ENCODE measurements at places on chromosomes 3 and 15.

DNA sequence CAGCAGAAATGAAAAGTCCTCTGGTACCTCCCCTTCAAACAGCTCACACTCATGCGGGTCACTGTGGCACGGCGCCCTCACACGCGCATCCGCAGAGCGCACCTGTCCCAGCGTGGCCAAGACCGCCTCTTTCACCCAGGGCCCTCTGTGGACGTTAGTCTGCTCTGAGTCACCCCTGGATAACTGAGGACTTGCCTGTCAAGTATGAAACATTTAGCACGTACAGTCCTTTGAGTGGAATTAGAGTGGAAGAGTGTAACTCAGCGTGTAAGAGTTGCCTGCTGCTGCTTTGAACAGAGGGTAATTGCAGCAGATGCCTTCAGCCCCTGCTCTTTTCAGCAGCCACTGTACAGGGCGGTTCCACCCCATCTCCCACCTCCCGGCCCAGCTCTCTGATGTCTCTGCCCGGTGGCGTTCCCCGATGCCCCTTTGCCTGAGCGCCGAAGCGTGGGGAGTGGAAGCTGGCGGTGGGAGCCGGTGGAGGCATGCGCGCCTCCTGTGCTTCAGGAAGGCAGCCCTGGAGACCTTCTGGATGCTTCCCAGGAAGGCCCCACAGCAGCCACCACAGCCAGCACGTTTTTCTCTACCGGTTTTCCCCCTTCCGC lies 23.0 kb downstream of the CPN2 start:
- no peak for DNase-seq

- peak; percentile 79 for DNase-seq
Measured at GRCh38 chr3:34683851-34684250, 885.4 kb downstream of the PDCD6IP start.

- no peak for DNase-seq
Measured at GRCh38 chr3:194458131-194458530, 28.7 kb downstream of the ATP13A3 start.

DNA sequence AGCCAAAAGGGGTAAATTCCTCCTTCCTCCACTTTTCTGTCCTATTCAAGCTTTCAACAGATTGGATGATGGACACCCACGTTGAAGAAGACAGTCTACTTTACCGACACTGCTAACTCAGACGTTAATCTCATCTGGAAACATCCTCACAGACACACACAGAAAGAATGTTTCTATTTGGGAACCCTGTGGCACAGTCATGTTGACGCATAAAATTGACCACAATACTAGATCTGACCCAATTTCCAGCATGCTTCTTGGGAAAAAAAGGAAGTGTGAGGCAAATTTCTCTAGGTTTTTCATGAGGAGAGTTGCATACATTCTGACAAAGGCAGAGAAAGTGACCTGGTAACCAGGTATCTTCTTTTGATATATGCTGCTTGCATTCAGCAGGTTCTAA lies 594.1 kb downstream of the FGF12 start:
- no peak for DNase-seq

DNA sequence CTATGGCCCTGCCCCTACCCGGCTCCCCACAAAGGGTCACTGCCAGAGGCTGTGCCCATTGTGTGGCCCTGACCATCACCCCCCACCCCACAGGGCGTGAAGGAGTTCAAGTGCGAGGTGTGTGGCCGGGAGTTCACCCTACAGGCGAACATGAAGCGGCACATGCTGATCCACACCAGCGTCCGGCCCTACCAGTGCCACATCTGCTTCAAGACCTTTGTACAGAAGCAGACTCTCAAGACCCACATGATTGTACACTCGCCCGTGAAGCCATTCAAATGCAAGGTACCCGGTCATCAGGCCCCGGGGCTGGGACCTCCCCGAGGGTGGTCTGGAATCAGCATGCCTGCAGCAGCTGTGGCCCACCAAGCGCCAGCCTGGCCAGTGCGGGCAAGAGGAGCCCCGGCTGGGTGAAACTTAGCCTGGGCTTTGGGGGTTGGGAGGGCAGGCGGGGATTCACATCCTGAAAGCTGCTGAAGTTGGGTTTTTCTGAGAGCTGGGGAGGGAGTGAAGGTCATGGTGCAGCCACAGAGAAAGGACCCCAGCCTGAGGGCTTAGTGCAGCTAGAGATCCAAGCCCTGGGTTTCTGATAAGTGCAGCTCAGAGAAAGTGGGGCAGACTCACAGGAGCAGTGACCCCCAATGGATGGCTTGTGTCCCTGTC lies 29.2 kb downstream of the IDH2 start:
- DNase-seq: no peak

DNA sequence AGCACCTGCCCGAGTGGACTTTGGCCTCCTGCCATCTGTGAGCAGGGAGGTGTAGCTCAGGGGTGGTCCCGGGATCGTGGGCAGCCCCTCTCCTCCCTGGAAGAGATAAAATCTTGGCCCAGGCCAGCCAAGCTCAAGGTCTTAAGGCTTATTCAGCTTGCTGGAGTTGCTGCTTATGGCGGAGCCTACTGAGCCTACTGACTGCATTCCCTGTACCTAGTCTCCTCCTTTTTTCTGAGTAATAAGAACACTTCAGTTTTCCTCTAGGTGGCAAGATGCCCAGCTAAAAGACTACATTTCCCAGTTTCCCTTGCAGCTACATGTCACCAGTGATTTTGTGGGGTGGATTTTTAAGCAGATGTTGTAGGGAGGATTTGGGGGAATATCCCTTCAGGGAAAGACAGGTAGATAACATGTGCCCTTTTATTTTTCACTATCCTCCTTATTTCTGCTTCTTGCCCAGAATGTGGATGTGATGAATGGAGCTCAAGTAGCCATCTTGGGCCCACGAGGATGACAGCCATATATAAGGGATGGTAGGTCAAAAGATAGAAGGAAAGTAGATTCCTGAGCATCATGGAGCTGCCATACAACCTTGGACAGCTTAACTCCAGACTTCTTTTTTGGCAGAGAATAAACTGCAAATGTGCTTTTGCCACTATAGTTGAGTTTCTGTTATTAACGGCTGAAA lies 41.4 kb upstream of the INSYN1 start:
- no peak for DNase-seq

- no peak for DNase-seq
Measured at GRCh38 chr15:33107950-33108349, 86.6 kb downstream of the FMN1 start.

DNA sequence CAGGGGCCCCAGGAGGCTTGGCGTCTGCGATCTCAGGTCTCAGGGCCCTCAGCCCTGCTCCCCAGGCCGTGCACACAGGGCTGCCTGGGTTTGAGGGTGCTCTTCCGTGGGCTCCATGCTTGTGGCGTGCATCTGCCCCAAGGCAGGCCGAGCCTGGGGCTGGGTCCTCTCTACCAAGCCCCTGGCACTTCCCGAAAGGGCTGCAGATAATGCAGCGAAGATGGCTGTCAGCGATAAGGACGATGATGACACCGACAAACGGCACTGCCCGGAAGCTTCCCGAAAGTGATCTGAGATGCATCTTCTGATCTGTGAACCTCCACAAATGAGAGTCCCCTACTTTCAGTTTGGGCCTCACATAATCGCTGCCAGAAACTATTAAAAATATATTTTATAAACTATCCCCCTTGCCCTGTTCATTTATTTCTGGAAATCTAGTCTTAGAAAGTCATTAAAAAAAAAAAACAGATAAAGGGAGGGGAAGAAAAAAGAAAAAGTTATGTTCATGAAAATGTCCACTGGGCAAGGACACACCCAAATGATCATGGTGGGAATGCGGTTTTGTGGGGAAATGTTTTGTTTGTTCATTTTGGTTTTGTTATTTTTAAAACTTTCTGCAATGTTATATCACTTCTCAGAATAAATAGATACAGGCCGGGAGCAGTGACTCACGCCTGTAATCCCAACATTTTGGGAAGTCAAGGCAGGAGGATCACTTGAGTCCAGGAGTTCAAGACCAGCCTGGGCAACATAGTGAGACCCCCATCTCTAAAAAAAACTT lies 51.5 kb downstream of the RPN1 start:
- DNase-seq: peak; percentile 19

DNA sequence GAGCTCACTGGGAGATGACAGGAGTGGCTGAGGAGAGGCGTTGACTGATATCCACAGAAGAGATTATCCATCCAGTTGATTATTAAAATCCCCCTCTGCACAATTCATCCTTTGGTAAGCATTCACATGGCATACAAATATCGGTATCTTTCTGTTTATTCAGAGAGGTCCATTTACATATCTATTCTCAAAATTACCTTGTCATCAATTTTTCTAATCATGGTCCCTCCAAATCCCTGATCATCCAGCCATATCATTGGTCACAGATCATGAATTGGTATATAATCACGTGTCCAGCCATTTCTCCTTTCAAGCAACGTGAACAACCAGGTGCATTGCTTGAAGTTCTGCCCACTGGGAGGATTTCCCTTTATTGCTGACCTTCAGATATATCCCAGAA lies 1321.0 kb downstream of the ROBO2 start:
- no peak for DNase-seq

GRCh38 chr3:38019658-38020341 lies 9.6 kb downstream of the PLCD1 start:
- peak; percentile 59 for DNase-seq

- no peak for DNase-seq
Measured at GRCh38 chr3:117726776-117727175, 1017.2 kb downstream of the TUSC7 start.

DNA sequence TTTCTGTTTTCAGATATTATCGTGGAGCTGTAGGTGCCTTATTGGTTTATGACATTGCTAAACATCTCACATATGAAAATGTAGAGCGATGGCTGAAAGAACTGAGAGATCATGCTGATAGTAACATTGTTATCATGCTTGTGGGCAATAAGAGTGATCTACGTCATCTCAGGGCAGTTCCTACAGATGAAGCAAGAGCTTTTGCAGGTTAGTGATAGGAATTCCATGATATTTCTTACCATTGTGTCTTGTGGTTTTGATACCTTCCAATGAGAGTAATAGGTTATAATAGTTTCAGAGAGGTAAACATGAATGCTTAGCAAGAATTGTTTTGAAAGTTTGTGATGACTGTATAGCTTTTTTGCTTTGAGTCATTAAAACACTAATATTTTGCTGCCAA lies 8.5 kb downstream of the RAB11A start:
- no peak for DNase-seq

- DNase-seq: no peak
Measured at GRCh38 chr15:58932710-58933280, 684 bp downstream of the SLTM start.

DNA sequence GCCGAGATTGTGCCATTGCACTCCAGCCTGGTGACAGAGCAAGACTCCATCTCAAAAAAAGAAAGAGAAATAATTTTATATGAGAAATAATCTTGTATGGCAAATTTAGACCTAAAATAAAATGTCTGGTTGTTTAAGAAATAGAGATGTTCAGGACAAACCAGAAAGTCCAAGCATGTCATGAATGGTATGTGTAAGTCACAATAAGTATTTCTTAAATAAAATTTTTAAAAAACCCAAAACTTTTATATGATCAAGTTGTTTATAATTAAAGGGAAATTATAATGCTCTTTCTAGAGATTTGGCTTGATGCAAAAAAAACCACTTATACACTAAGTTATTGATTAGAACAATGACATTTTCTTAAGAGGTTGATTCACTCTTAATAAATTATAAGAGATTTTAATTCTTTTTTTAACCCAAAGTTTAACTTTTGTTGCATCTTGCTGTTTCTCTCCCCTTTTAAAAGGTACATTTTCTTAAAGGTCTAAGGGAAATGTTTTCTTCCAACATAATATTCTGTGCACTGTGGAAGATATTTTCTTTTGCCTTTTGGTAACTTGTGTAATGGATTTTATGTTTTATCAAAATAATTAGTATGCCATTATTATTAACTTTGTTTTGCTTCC lies 105.7 kb downstream of the RTP4 start:
- DNase-seq: no peak

DNA sequence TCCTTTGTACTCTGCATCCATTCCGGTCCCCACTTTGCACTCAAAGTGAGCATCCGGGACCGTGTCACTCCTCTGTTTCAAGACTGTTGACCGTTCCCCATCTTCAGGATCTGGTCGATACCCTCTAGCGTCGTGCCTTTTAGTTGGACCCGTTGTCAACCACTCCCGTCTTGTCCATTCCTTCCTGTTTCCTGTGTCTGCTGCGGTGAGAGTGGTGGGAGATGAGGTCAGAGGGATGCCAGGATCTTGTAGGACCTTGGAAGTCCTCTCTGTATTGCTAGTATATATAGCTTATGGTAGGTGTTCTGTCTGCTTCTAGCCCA lies 624 bp downstream of the BRK1 start:
- DNase-seq: no peak

DNA sequence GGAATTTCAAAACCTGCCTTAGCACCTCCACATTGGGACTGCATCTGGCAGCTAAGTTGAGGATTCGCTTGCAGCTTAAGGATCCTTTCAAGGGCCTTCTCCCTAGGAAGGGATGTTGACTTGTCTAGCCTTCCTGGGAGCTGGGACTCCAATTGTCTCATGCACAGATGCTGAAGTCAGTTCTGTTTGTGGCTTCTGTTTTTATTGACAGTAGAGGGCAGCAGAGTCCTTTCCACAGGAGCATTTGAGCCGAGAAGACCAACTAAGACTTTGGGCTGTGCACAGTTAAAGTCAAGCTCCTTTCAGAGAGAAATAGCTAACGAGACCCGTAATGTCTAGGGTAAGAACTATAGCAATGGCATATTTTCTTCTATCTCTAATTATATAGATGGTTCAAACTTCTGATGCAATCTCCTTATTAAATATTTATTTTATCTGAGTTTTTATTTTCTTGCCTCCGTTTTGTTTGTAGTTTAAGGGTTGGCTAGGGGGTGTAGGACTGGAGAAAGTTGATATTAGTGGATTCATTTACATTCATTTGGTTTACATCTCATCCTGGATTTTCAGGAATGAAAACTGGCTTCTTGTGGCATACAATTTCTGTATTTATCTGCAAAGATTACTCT lies 59.7 kb upstream of the KBTBD8 start:
- DNase-seq: no peak

- no peak for DNase-seq
Measured at GRCh38 chr3:163016251-163016650, 1519.6 kb downstream of the OTOL1 start.

DNA sequence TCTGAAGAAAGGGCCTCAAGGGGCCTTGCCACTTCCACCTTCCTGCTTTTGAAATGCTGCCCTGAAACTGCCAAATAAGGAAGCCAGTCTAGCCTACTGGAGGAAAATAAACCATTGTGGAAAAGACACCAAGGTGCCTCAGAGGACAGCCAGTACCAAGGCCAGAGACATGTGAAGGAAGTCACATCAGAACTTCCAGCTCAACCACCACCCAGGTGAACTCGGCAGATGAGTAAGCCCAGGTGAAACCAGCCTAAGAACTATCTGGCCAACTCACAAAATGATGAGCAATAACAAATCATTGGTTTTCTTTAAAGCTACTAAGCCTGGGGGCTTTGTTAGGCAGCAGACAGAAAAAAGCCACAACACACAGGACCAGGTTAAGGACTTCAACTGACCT lies 103.0 kb downstream of the MAGI1 start:
- DNase-seq: no peak

GRCh38 chr3:46865031-46865507 lies 1.8 kb upstream of the MYL3 start:
- peak; percentile 12 for DNase-seq

DNA sequence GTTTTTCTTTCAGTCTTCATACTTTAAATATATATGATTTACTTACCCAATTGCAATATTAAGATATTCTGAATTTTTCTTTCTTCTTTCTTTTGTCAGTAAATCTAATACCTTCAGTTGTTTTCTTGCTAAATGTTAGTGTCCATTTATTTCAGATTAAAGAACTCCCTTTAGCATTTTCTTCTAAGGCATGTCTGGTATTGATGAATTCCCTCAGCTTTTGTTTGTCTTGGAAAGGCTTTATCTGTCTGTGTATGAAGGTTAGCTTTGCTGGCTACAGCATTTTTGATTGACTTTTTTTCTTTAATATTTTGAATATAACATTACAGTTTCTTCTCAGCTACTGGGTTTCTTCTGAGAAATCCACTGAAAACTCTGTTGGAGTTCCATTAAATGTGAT lies 64.0 kb upstream of the PLSCR4 start:
- DNase-seq: no peak

All from mucosa of descending colon (tissue), 3 donors.